Chondrocyte (in vitro differentiated cells): ENCODE measurements at places on chromosomes 13 and 19. TPM values are rescaled to one million over a fixed set of nuclear protein-coding genes. Genes with fewer than 3 reads are reported as not detected.

The EDDM13 gene
- not detected in 3 replicates for total RNA-seq

The LIM2 gene
- not detected in 3 replicates for total RNA-seq

The NMRK2 gene
- not detected in 3 replicates for total RNA-seq

The ZNF154 gene
- total RNA-seq: 15.7 to 16.3 TPM (median 15.7 TPM) in 3 replicates

The CLEC11A gene
- 2.9 to 5.4 TPM (median 5.1 TPM) in 3 replicates for total RNA-seq

The N4BP2L1 gene
- total RNA-seq: 3.3 to 3.9 TPM (median 3.7 TPM) in 3 replicates

The PODNL1 gene
- total RNA-seq: 5.7 to 8.9 TPM (median 8.7 TPM) in 3 replicates

- DNase-seq: no peak
Measured at GRCh38 chr19:4896372-4896771, 6.3 kb downstream of the ARRDC5 start.

DNA sequence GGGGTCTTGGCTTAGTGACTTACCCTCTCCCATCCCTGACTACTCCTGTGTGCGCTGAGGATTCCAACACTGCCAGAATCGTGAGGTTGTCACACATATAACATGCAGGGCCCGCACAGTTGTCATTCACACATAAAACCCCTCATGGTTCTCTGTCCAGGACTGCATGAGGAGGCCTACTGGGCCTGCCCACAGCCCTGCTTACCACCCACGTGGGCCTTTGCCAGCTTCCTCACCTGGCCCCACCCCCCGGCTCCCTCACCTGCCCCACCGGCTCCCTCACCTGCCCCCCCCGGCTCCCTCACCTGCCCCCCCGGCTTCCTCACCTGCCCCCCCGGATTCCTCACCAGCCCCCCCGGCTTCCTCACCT lies 197.2 kb downstream of the TEX29 start:
- DNase-seq: no peak

DNA sequence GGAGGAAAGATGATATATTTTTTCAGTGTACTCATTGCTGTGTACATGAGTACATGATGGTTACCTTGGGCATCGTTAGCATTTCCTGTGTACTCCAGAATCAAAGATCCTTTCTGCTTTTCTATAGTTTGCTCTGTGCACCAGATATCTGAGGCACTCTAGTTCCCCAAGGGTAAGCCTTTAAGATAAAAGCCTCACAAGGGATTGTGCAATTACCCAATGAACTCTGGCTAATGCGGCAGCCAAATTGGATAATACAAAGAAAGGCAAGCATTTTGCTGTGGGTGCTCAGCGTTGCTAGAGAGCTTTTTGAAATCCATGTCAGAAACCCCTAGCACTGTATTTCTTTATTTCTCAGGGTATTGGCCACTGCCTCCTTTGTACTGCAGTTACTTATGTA lies 2.9 kb downstream of the CYSLTR2 start:
- no peak for DNase-seq

- no peak for DNase-seq
Measured at GRCh38 chr13:112531263-112531794, 56.6 kb downstream of the TUBGCP3 start.

DNA sequence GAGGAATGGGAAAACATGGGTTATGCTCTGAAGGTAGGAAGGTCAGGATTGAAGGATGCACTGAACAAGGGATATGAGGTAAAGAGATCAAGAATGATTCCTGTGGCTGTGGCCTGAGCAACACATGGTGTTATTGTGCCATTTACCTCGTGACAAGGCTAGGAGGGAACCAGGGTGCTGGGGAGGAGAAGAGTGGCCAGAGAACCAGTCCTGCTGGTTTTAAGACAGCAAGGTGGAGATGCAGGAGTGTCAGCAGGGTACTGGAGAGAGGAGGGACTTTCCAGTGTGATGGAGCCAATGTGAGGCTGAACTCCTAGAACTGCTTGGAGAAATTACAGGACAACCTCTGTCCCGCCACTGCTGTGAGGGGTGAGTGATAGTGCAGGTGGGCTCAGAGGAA lies 282.4 kb downstream of the MYO16 start:
- DNase-seq: no peak

DNA sequence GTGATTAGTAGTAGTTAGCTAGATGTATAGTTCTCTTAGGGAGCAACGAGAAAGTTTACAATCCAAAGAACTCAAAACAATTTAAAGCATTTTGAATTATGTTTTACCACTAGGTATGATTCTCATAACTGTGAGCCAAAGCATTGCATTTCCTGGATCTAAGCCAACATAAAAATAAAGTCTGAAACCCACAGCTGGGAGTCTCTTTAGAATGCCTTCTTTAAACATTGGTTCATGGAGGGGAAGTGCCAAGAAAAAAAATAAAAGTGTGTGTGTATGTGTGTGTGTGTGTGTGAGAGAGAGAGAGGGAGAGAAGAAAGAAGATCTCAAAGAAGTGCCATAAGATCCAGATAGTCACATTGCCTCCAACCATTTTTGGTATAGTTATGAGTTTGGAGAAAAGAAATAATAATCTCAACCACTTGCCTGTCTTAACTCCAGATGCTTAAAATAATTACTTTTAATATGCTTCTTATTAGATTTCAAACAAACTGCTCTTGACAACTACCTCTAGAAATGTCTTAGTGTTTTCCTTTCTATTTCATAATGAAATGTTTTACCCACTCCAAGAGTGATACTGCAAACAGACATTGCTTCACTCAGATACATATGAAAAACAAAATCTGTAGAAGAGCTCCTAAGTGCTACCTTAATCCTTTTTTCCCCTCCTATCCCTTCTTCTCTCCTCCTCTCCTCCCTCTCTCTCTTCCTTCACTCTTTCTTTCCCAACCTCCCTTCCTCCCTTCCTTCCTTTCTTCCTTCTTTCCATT lies 554.1 kb downstream of the KCTD12 start:
- no peak for DNase-seq

GRCh38 chr19:41620171-41620570 lies 6.7 kb downstream of the CEACAM4 start:
- DNase-seq: no peak

DNA sequence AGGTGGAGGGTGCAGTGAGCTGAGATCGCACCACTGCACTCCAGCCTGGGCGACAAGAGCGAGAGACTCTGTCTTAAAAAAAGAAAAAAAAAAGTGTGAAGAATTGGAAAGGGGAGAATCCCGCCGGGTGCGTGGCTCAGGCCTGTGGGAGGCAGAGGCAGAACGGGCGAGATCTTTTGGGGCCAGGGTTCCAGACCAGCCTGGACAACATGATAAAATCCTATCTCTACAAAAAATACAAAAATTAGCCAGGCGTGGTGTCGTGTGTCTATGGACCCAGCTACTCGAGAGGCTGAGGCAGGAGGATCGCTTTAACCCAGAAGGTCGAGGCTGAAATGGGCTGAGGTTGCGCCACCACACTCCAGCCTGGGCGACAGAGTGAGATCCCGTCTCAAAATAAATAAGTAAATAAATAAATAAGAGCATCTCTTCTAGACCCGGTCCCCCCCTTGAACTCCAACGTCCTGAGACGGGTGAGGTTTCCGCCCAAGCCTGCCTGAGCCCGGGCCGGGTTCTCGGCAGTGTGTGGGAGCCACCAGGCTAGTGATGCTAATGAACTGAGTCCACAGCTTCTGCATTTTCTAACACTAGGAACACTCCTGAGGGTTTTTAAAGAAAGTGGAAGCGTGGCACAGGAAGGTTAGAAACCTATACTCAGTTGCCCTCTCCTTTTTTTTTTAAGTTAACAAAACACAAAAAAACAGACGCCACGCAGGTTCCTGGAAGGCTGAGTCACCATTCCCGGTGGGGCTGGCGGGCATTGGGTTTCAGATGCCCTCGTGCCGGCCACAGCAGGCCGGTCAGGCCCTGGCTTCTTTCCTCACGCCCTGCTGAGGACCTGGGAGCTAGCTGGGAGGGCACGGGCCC lies 22.0 kb downstream of the GPX4 start:
- DNase-seq: no peak
